ENCODE measurements at places on chromosomes 5 and 9. TPM values are rescaled to one million over a fixed set of nuclear protein-coding genes. Genes with fewer than 3 reads are reported as not detected.

DNA sequence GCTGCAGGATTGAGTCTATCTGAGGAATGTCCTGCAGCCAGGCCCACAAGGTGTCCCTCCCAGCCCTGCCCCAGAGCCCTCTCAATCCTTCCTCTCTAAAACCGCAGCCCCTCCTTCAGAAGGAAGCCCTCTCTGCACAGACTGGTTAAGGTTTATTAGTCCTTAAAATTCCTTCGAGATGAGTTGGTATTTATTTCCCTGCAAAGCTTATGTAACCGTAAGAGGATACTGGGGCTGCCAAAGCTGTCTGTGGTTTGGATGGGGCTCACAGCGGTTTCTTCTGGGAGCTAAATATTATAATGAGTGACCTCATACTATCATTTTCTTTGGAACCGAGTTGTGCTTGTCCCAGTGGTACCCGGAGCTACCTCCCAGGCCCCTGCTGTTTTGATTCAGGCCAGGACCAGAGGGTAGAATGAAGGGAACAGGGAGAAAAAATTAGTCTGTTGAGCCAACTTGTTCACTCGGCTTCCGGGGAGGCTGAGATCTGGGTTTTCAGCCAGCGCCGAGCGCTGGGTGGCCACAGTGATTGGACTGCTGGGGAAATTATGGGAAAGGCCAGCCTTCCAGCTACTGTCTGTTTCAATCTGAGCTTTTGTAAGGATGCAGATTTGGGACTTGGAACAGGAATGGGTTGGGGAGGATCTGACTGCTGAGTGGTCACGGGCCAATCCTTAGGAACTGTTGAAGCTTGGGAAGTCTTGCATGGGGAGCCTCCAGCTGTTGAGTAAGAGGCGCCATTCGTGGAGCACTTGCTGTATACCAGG lies 107.5 kb downstream of the NDFIP1 start:
- no peak for DNase-seq

DIPK1B gene
- 0.11 TPM for total RNA-seq

DNA sequence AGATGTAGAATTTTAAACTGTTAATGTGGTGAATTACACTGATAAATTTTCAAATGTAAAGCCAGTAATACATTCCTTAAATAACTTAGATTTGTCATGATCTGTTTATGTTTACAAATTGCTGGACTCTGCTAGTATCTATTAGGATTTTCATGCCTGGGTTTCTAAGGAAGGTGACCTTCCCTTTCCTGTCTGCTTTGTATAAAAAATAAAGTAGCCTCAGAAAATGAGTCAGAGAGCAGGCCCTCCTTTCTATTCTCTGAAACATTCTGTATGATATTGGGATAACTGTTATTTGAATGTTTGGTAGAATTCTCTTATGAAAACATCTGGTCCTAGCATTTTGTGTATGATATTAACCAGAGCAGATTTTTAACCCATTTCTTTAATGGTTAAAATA lies 255.3 kb downstream of the SYK start:
- no peak for DNase-seq

DNA sequence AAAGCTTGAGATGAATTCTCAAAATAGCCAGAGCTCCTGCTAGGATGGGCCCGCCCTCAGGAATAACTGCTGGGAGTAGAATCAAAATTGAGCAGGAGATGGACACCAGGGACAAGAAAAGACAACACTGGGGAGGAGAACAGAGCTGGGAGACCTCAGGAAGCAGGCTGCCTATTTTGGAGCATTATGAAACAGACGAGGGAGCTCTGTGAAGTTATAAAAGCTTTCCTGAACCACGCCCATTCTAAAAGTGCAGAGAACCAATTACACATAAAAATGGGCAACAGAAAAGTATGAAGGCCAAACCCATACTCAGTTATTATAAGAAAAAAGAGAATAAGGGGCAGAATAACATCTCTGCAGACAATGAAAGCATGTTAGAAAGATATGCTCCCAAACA lies 213.9 kb upstream of the TRPC7 start:
- DNase-seq, result no peak

DNA sequence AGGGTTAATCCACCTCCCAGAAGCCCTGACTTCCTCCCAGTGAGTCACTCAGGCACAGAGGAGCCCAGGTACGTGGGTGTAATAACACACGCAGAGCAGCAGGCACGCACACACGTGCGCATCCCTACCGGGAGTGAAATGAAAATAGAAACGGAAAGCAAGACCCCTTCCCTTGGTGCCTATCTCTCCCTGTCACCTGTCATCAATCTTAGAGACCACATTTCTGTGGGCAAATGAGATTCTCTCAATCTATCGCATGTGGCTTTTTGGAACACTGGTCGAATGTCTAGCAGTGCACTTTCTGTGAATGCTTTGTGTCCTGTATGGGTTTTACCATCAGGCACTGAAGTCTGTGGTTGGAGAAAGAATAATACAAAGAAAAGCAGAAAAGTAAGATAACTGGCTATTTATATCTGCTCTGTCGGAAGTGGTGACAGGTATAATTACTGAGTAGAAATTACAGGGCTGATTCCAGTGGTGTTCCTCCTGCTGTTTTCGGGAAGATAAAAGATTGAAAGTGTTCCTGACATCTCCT lies 137.7 kb upstream of the GRIA1 start:
- DNase-seq, result peak; percentile 43

GRCh38 chr9:124696101-124696500 lies 75.0 kb downstream of the NR6A1 start:
- DNase-seq, result no peak

- no peak for DNase-seq
Observed at GRCh38 chr5:154364771-154365170, 81.0 kb upstream of the SAP30L start.
